ENCODE measurements at places on chromosomes 6 and 20.

DNA sequence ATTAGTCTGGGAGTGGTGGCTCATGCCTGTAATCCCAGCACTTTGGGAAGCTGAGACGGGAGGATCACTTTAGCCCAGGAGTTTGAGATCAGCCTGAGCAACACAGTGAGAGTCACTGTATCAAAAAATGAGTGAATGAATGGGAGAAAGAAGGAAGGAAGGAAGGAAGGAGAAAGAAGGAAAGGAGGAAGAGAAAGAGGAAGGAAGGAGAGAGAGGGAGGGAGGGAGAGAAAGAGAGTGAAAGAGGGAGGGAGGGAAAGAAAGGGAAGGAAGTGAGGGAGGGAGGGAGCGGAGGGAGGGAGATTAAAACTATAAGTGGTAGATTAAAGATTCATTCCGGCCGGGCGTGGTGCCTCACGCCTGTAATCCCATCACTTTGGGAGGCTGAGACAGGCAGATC lies 28.9 kb upstream of the RREB1 start:
- no peak for DNase-seq

DNA sequence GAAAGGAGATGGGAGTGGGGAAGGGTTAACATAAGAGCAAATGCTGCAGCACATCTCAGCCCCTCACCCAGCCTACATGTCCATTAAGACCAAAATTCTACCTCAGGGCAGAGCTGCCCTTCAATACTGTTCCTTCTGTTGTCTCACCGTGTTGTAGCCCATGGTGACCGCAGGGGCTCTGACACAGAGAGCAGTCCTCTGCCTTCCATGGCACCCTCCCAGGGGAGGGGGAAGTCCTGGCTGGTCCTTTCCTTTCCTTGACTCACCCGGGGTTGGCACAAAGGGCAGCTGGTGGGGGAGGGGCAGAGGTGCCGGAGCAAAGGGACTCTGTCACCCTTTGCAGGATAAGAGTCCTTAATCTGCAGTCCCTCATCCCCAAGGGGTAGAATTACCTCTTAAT lies 15.2 kb downstream of the NKX2-2 start:
- DNase-seq: no peak

DNA sequence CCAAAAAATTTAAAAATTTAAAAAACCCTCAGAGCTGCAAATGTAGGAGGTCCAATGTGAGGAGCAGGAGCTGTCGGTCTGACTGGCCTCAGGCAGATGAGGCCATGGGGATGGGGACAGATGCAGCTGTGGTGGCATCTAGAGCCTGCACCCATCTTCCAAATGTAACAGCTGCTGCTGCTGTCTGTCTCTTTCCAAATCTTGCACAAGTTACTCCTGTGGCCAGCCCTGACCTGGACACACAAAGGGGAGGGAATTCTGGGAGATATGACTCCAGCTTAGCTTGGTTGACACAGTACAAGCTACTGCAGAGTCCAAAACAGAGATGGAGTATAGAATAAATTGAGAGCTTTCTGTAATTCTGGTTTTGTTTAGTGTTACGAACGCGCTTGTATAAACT lies 115.2 kb downstream of the PRND start:
- DNase-seq: no peak

GRCh38 chr6:25449774-25450173 lies 170.6 kb downstream of the CARMIL1 start:
- DNase-seq: no peak

- no peak for DNase-seq
Observed at GRCh38 chr6:50820869-50821264, 2.2 kb downstream of the TFAP2B start.

- DNase-seq: no peak
Observed at GRCh38 chr20:13289031-13289430, 68.0 kb downstream of the ISM1 start.

DNA sequence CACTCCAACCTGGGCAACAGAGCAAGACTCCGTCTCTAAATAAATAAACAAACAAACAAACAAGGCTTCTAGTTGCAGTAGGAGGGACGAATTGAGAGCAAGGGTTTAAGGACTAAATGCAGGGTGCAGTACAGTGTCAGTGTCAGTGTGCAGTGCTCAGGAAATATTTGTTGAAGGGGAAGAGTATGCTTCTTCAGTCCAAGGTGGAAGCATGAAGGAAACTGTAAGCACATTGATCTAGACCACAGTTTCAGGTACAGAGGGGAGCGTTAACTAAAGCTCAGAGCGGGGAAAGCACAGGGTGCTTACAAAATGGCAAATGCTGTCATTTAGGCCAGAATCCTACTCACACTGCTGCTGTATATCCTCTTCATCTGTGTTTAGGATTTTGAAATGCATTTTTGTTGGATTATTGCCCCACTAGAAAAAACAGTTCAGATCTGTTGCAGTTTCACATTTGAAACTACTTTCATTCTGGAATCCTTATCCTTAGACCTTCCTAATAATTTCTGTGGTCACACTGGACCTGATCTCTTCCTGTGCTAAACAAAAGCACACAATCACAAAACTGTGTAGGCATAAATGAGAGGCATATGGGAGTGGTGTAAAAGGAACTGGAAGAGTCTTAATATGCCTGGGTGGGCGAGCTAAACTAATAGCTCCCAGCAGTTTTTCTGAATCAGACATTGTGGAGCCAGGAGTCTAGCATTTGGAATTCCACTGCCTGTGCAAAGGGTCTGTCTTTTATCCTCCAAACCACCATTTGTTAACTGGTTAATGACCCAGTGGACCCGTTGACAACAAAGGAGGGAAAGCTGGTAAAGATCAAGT lies 41.4 kb downstream of the CBFA2T2 start:
- DNase-seq: no peak
